Stimulated activated CD4-positive, alpha-beta T cell treated with anti-CD3 and anti-CD28 coated beads, Interleukin-1b, Interleukin-23, amount 100 ng/mL, for 24 hours (primary cell): ENCODE measurements at places on chromosomes 16 and 17.

GRCh38 chr17:66637491-66637890, 197.4 kb upstream of the CACNG5 start:
- no peak for DNase-seq

DNA sequence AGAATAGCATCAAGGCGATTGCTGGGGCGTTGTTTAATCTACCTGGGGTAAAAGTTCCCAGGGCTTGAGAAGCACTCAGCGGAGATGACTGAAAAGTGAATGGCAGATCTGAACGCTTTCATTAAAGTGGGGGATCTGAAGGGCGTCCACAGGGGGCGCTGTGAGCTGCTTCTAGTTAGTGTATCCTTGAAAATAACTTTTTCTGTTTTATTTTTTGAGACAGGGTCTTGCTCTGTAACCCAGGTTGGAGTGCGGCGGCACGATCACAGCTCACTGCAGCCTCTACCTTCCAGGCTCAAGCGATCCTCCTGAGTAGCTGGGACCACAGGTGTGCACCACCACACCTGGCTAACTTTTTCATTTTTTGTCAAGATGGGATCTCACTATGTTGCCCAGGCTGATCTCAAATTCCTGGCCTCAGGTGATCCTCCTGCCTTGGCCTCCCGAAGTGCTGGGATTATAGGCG, 360.4 kb downstream of the SEC14L1 start:
- DNase-seq = no peak

DNA sequence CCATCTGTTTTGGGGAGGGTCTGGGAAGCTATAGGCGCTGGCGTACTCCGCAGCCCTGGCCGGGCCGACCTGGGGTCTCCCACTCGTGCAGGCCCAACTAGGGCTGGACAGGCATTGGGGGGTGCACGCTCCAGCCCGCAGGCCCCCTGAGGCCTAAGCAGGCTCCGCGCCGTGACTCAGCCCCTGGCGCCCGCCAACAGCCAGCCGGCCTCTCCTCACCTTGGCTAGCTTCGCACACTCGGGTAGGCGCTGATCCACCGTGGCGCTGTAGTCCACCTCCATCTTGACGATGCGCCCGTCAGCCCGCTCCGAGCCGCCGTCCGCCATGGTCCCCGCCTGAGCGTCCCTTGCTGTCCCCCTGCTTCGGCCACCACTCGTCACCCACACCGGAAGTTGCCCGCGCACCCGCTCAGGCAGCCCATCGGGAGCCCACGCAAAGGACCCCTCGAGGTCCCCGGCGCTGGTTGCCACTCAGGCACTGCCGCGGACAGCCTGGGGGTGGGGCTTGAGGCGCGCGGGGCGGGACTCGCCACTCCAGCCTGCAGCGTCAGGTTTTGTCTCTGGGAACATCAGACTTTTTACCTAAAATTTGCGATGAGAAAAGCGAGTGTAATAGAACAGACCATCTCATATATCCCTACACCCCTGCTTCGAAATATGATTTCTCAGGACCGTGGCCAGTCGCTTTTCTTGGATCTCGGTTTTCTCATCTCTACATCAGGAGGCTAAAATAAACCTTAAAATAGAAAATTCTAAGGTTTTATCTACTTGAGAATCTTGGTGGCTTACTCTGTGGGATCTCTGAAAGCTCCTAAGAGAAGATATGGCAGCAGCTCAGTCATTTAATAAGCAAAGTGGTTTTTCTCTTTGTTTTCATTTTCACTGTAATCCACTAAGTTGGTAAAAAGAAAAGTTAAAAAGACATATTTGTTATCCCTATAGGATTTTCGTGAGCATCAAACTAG, at the start of gene PSMD12:
Gene PSMD12, minus strand, starts transcription at position 385 of the 965 bp plus-strand sequence. Its CDS starts 58 bp downstream, at position 327.
- DNase-seq = peak; percentile 83

GRCh38 chr16:52851211-52851740, 201.4 kb downstream of the CHD9NB start:
- DNase-seq = no peak

- no peak for DNase-seq
These were observed 801.2 kb upstream of the GOT2 start for GRCh38 chr16:59535298-59535697.

- DNase-seq = no peak
These were observed 266.2 kb downstream of the CEP112 start for GRCh38 chr17:65925606-65926307.

GRCh38 chr17:10130677-10131076, 67.7 kb downstream of the GAS7 start:
- no peak for DNase-seq

DNA sequence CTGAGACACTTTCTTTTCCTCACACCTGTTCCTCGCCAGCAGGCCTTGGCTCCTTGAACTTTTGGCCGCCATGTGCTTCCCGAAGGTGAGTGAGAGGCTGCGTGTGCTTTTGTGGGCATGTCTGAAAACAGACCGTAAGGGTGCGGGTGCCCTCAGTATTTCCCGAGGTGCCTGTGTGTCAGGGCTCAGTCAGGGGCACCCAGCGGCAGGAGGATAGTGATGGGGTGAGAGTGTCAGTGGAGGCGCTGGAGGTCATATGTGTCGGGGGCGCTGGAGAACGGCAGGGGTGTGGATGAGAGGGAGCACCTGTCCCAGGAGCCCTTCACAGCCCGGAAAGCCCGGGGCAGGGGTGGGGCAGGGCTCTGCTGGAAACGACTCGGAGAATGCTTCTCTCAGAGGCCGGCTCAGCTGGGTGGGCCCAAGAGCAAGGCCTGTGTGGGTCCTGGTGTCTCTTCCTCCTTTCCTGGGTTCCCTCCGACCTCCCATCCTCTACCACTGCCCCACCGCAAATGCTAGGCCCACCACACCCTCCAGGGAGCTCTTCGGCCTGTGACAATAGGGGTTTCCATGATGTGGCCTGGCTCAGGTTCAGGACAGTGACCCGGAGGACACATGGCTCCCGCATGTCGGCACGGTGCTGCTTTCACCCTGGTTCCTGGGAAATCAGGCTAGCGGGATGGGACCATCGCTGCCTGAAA, 451 bp downstream of the IL32 start:
- DNase-seq = no peak

GRCh38 chr17:40097931-40098845, 2.2 kb downstream of the NR1D1 start:
- DNase-seq = no peak
